Activated CD4-positive, alpha-beta T cell treated with anti-CD3 and anti-CD28 coated beads, Interleukin-2, Interleukin-6, amounts not matched to agents 100 ng/mL and 50 ng/mL, durations not matched to agents 16 hours and 8 hours (primary cell): ENCODE measurements at places on chromosomes 1 and 21.

GRCh38 chr1:223620297-223620897, 45.1 kb downstream of the CAPN8 start:
- no peak for DNase-seq

DNA sequence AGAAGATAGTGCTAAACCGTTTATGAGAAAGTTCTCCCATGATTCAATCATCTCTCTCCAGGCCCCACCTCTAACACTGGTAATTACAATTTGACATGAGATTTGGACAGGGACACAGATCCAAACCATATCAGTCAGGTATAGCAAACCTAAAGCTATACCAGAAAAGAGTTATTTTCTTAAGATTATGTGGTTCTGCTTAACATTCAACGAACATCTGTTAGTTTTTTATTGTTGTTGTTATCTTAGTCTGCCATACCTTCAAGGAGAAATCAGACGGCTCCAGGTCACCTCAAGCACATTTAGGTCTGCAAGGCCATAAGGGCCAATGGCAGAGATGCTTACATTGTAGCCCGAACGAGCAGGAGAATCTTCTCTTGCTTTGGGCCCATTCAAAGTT, 89.5 kb upstream of the ETV3 start:
- no peak for DNase-seq

DNA sequence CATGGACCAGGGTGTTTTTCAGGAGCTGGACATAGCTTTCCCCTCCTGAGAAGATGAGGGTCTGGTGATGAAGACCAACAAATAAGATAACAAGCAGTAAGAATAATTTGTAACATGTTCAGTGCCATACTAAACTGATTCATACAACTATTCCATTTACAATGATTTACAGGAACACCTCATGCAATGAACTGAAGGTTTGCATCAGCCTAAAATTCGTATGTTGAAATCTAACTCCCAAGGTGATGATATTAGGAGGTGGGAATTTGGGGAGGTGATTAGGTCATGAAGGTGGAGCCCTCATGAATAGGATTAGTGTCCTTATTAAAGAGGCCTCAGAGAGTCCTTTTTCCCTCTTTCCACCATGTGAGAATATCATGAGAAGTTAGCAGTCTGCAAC, 15.9 kb upstream of the NIBAN1 start:
- DNase-seq: no peak

DNA sequence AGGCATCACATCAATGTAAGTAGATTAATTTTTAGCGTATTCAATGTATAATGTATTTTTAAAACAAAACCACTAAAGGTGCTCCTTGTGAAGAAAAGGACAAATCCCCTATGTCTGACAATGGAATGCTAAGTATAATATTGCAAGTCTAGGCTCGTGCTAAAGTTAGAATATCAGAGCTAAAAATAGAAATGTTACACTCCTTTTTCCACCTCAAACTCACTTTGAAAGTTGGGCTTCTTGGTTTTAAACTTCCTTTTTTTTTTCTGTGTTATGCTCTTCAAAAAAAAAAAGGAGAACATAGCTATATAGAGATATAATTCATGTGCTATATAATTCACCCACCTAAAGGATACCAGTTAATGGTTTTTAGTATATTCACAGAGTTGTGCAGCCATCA, 3.6 kb upstream of the SERBP1 start:
- DNase-seq: no peak

- peak; percentile 46 for DNase-seq
Measured at GRCh38 chr21:44846485-44847260, 26.8 kb downstream of the PTTG1IP start.

GRCh38 chr1:64996541-64997257, 30.4 kb upstream of the JAK1 start:
- no peak for DNase-seq

GRCh38 chr1:180793451-180793850, 119.2 kb upstream of the KIAA1614 start:
- no peak for DNase-seq

DNA sequence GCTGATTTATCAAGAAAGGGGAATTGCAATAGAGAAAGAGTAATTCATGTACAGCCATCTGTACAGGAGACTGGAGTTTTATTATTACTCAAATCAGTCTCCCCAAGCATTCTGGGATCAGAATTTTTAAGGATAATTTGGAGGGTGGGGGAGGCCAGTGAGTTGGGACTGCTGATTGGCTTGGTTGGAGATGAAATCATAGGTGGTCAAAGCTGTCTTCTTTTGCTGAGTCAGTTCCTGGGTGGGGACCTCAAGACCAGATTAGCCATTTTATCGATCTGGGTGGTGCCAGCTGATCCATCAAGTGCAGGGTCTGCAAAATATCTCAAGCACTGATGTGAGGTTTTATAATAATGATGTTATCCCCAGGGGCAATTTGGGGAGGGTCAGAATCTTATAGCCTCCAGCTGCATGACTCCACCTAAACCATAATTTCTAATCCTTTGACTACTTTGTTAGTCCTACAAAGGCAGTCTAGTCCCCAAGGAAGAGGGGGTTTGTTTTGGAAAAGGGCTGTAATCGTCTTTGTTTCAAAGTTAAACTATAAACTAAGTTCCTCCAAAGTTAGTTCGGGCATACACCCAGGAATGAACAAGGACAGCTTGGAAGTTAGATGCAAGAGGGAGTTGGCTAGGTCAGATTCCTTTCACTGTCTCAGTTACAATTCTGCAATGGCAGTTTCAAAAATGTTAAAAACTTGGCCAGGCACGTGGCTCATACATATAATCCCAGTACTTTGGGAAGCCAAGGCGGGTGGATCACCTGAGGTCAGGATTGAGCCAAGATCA, 16.9 kb upstream of the RAB3B start:
- DNase-seq: no peak

DNA sequence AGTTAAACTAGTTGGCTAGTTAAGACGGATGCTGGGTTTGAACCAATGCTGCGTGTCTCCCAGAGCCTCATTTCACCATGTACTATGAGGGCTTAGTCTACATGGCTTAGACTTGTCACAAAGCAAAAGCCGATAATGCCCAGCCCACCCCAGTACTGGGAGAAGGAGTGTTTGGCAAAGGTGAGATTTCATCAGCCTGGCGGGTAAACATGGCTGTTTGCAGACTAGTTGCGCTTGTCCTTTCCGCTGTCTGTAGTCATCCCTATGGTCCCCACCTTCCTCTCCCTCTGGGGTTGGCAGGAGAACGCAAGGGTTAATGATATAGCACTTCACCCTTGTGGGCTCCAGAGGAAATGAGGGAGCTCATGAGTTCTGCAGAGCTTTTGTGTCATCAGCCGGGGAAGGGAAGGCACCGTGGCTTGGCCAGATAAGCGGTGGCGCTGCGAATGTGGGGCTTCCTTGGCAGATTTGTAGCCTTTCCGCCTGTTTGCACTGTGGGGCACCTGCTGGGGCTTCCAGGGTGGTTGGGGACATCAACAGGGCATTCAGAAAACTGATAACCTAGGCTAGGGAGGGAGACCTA, 29.2 kb downstream of the SOX13 start:
- DNase-seq: peak; percentile 19

DNA sequence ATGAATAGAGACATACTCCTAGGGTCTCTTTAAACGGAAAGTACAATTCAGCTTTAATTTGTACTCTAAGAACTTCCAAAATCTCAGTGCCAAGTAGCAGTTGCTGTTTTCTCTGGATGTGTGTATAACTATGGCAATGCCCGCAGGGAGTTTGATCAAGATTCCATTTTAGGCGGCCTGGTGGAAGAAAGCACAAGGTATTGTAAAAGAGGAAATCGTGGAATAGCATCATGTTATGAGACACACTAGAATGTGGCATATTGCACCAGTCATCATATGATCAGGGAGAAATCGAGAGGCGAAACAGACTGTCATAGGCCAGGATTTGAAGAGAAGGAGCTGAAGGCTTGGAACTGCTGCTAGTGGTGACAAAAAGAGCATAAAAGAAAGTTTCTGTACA, 316.2 kb upstream of the FMN2 start:
- no peak for DNase-seq

GRCh38 chr1:229058729-229059128, 212.2 kb upstream of the RAB4A start:
- no peak for DNase-seq

GRCh38 chr1:41122851-41123518, 101.5 kb upstream of the SLFNL1 start:
- DNase-seq: peak; percentile 34

DNA sequence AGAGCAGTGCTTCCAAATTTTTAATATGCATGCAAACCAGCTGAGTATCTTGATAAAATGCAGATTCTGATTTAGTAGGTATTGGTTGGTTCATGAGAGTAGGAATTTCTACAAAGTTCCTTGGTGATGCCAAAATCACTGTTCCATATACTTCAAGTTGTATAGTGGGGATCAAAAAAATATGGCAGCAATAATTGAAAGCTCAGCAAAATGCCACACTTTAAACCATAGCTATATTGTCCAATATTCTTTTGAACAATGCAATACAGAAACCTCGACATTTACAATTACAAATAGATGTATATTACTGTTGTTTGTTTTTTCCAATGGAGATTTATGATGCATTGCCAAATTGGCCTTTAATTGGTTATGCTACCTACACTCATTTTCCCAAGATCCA, 55.7 kb upstream of the NCAM2 start:
- DNase-seq: no peak

DNA sequence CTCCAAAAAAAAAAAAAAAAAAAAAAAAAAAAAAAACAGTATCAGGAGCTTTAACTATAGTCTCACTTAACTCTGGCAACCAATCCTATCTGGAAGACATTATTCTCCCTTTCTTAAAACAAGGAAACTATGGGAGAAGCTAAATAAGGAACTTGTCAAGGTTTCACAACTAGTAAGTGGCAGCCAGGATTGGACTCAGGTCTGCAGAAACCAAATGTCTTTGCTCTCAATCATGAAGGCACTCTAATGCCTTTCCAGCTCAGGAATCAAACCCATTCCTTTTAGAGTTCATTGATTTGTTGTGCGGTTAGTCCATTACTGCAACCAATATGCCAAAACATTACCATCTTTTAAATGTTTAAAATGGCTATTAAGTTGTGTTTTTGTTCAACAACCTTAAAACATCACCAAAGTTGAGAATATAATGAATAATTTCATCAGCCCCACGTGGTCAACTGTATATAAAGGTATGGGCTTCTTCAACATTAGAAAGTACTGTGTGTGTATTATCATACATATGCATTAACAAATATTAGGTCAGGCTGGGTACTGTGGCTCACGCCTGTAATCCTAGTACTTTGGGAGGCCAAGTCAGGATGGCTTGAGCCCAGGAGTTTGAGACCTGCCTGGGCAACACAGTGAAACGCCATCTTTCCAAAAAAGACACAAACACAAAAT, 1.5 kb downstream of the EPRS1 start:
- no peak for DNase-seq

GRCh38 chr21:44739316-44739715, 27.9 kb upstream of the TSPEAR start:
- DNase-seq: no peak

DNA sequence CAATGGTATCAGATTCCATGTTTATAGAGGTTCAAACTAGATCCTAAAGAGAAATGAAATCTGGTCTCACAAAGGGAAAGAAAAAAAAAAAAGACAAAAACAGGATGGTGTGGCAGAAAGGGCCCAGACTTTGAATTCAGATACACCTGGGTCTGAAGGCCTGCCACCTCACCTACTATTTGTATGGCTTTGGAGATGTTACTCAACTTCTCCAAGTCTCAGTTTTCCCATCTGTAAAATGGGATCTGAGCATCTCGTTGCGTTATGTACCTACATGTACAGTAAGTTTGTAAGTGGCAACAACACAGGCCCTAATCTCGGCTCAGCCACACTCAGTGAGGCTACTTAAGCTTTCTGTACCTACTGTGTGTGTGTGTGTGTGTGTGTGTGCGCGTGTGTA, 147.5 kb upstream of the FGGY start:
- DNase-seq: no peak

GRCh38 chr21:39348040-39348354, 891 bp downstream of the HMGN1 start:
- no peak for DNase-seq

DNA sequence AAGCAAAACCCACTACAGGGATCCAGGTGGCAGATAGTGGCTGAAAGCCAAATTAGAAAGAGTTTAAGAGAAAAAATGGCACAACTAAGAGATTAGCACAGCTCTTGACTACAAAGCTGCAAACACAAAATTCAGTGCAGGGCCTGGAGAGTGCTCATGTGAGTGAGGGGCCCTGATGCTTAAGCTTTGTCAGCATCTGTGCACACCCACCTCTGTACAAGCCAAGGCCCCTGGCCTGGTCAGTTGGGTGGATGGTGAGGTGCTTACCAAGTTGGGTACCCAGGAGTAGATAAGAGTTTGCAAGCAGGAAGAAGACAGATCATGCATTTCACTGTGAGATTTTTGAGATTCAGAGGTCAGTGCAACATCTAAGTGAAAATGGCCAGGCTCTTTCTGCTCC, 62.7 kb upstream of the ATP1B1 start:
- DNase-seq: no peak

DNA sequence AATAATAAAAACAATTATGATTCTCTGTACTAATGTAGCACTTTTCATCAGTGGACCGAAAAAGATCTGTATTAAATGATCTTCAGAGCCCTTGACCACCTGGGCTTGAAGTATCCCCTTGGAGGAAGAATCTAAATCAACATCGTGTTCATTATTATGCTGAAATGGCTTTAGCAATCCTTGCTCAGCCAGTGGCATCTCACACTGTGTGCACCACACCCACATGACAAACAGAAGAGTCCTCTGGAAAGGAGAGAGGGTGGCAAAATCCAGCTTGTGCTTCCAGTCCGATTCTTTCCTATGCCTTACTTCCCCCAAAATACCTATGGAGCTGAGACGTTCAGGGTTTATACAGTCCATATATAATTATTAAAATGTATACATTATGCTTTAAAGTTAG, 318.5 kb upstream of the RUNX1 start:
- DNase-seq: no peak

- DNase-seq: no peak
Measured at GRCh38 chr1:84541679-84542078, 32.6 kb downstream of the CTBS start.

DNA sequence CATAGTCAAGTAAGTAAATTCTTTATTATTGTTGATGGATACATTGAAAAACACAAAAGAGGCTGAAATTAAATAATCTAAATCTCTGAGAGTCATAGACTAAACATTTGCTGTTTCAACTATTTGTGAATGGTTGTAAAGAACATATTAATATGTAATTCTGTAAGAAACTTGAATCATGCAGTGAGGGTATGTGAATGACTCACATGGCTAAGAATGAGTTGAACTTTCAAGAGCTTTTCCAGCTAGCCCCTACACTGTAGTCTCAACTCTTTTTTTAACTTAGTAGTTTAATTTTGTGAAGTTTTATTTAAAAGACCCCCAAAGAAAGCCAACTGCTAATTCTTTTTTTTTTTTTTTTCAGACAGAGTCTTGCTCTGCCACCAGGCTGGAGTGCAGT, 588.1 kb downstream of the DPYD start:
- DNase-seq: no peak

- DNase-seq: peak; percentile 11
Measured at GRCh38 chr1:160206421-160207117, 1.4 kb downstream of the PEA15 start.

GRCh38 chr1:208060215-208060869, 149.4 kb upstream of the CD34 start:
- no peak for DNase-seq

DNA sequence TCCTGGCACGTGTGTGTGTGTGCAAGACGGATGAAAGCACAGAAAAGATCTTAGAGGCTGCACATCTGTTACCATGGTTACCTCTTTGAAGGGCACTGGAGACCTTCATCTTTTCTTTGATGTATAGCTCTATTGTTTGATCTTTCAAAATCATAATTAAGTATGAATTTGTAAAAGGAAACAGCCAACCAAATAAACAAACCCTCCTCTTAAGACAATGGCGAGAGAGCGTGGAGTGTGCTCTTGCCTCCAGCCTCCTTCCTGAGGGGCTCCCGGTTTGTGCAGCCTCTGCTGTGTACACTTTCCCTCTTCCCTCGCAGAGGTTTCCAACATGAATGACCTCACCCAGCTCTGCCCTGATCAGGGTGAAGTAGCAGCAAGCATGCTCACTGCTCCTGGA, 27.9 kb downstream of the CACNA1S start:
- DNase-seq: no peak
